CD8-positive, alpha-beta memory T cell (primary cell): ENCODE measurements at places on chromosomes 6 and 20.

DNA sequence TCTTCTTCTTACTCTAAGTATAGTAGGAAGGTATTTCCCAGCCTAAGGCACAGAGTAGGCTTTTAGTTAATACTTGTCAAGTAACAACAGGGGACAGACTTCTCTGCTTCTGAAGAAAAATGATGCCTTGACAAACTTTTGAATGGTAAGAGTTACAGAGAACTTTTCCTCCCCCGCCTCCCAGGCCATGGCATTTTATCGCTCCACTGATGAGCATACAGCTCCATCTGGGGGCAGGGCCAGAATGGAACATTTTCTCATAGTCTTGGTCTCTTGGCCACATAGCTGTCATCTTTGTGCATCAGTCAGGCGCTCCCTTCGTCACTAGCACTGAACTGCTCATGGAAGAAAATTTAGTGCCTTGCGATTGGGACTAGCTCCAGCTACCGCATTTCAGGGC lies 1066.8 kb upstream of the CITED2 start:
- DNase-seq, result no peak

- DNase-seq, result no peak
Observed at GRCh38 chr6:116015983-116016382, 44.7 kb downstream of the FRK start.

DNA sequence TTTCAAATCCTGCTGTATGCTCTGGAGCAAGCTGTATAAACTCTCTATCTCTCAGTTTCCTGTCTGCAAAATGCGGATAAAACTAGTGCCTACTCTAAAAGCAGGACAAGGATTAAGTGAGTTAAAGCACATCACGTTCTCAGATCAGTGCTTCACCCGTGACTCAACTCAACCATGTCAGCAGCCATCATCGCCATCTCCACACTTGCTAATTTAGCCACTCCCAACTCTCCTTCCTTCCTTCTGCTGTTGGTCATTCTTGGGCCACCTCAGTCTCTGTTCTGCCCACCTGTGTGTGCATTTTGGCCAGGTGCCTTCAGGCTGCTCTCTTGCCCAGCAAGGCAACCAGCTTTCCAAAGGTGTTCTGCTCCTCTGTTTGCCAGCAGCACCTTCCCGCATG lies 260.0 kb upstream of the CDYL start:
- no peak for DNase-seq

DNA sequence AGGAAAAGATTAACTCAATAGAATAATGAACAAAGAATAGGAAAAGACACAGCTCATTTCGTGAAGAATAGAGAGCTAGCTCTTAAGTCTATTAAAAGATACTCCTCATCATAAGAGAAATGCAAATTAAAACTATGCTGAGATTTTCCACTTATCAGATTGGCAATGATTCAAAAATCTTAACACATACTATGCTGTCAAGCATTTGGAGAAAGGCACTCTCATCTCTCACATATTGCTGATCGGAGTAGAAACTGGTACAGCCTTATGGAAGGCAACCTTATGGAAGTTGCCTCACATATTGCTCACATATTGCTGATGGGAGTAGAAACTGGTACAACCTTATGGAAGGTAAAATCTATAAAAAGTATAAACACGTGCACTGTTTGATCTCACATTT lies 21.4 kb upstream of the PLAGL1 start:
- DNase-seq, result no peak

DNA sequence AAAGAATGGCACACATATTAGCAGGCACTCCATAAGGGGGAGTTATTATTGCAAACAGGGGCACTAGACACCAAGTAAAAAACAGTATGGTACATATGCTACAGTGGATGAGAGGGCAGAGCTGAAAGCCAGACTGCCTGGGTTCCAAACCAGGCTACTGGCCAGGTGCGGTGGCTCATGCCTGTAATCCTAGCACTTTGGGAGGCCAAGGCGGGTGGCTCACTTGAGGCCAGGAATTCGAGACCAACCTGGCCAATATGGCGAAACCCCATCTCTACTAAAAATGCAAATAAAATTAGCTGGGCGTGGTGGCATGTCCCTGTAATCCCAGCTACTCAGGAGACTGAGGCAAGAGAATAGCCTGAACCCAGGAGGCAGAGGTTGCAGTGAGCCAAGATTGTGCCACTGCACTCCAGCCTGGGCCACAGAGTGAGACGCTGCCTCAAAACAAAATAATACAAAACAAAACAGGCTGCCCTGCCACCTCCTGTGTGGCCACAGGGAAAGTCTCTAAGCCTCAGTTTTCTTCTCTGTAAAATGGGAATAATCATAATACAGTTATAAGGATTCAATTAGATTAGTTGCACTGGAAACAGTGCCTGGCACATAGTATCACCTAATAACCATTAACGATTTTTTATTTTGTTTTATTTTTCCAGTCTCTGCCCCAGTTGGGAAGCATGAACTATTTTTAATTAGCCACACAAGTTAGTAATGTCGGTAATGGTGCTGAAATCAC lies 7.5 kb upstream of the TTPAL start:
- DNase-seq, result no peak

GRCh38 chr6:82611751-82612150 lies 248.1 kb downstream of the TPBG start:
- DNase-seq, result no peak

GRCh38 chr20:63441136-63442099 lies 31.0 kb downstream of the KCNQ2 start:
- DNase-seq, result peak; percentile 59

DNA sequence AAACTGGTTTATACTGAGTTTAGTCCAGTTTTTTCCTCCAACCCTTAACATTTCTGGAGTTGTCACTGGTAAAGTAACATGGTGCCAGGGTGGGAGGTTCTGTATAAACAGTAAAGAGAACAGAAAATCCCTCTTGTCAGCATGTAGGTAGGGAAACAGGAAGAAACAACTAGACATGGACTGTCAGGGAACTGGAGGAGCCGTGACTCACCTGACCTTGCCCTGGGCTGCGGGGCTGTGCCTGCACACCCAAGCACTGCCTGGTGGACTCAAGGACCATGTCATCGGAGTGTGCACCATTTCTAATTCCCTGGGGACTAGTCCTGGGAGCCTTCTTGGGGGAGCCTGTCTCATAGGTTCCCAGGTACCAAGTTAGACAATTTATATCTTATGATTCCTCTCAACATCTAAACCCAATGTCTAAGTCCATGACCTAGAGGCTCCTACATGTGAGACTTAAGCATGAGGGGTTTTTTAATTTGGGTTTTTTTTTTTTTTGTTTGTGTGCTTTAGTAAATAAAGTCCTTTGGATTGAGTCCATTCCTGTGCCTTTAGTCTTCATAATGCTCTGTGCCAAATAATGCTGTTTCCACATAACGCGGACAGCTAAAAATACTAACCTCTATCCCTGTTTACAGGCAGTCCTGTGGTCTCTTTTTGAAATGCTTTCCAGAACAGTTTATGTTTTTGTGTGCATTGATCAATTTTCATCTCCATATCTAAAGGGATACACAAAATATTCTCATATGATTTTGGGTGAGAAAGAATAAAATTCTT lies 136.9 kb upstream of the SUPT3H start:
- no peak for DNase-seq
